ENCODE measurements at places on chromosomes 3 and 15.
A peak's percentile ranks its signal among the peaks of the same experiment; 100 is the strongest.

- no peak for DNase-seq
These were observed 65.4 kb downstream of the BDH1 start for GRCh38 chr3:197490098-197491058.

GRCh38 chr15:23642413-23643044, 5.1 kb downstream of the MAGEL2 start:
- peak; percentile 72 for DNase-seq

GRCh38 chr3:39249453-39250115, 30.3 kb downstream of the CX3CR1 start:
- DNase-seq, result no peak

DNA sequence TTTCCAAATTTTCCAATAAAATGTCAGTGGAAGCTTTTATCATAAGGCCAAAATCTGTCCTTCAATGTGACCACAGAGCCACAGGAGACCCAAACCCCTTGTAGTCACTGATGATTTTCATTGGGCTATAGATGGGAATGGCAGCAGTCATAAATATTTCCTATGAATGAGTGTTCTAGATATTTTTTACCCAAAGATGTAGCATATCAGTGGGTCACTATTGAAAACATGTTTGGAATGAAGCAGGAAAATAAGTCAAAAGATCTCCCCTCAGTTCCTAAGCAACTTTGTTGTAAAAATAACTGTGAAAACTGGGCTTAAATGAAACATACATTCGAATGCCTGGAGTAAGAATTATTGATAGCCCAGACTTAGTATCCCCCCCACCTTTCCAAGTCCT, 49.0 kb downstream of the NKIRAS1 start:
- no peak for DNase-seq

GRCh38 chr15:93497291-93497690, 408.3 kb upstream of the RGMA start:
- DNase-seq, result no peak

DNA sequence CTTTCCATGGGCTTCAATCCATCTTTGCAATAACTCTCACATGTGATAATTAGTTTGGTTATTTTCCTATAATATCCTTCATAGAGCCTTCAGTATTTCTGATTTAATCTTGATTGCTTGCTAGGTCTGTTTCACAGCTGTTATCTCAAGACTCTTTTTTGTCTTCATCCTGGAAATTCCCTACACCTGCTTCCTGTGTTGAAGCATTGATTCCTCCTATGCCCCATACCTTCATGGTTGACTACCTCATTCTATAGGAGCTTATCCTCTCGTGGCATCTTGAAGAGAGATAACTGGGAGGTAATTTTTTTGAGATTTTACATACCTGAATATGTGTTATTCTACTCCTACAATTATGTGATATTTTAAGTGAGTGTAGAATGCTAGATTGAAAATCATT, 26.7 kb downstream of the PIK3CA start:
- no peak for DNase-seq

GRCh38 chr15:38626443-38627050, 61.9 kb upstream of the RASGRP1 start:
- DNase-seq, result peak; percentile 71

DNA sequence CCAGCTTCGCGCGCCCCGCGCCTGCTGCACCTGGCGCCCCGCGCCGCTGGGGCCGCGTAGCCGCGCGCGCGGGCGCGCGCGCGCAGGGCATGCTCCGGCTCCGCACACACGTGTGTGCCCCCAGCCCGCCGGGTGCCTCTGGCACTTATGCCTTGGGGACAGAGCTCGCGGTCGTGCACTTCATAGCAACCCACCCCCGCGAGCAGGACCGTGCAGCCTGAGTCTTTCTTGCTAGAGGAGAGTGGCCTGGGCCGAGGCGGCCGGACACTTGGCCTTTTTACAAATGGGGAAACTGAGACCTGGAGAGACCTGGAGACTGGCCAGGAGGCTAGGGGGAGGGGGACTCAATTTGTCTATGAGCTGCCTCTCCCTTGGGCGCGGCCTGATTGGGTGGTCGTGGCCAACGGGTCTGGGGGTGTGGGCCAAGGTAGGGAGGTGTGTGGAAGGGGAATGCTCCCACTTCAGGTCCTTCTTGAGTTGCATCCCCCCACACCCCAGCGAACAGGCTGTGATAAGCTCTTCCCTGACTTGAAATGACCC, 562 bp downstream of the NBEAL2 start:
- no peak for DNase-seq

DNA sequence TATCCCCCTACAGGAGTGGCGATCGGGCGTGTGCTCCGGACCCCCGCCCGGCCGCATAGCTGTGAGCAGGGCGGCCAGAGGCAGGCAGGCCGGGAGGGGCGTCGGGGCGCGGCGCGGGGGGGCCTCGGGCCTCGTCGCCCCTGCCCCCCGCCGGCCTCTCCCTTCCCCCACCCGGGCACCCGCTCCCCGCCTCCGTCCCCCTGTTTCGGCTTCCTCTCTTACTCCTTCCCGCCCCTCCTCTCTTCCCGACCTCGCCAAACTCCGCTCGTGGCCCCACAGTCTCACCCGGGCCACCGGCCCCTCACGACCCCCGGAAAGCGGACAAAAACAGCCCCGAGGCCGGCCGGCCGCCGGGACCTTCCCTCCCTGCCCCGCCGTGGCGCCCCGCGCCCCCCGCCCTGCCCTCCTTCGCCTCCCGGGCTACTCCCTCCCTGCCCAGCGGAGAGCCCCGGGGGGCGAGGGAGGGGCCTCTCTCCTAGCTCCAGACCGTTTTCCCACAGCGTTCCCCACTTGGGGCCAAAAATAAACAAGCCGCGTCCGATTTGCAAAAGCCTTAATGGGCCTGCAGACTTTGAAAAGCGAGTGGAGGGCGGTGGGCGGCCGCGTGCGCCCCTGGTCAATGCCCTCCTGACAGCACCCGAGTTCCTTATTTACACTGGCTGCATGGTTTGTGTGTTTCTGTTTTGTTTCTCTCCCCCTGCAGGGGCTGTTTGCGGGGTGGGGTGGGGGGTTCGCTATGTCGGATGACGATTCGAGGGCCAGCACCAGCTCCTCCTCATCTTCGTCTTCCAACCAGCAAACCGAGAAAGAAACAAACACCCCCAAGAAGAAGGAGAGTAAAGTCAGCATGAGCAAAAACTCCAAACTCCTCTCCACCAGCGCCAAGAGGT, 1.0 kb downstream of the UBE2E1 start:
- DNase-seq, result peak; percentile 55

DNA sequence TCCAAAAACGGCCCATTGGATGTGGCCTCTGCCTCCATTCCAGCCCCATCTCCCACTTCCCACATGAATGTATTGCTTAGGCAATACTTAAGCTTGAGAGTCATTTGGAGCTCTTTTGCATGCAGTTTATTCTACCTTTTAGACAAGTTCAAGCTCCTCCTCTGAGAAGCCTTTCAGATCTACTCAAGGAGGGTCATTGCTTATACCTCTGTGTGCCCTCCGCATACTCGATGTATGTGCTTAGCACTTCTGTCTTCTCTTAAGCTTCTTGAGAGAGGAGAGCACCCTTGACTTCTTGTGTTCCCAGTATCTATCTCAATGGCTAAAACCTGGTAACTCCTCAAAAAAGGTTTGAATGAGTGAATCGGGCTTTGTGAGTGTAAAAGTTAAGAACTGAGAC, 6.6 kb upstream of the UBE3A start:
- DNase-seq, result no peak

DNA sequence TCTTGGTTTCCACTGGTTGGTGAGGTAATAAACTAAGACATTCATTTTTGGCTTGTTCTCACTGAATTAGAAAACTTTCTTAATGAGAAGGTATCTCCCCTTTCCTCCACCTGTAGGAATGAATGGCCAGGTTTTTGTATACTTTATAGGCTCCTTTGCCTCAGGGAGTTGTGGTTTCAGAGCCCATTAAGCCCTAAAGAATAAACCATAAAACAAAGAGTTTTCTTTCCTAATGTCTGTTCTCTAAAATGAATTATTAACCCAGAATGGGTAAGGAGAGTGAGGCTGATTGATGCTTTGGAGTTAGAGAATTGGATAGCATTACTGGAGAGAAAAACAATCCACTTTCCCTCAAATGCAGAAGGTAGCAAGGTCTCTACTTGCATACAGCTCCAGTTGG, 67.6 kb downstream of the TIGIT start:
- no peak for DNase-seq

DNA sequence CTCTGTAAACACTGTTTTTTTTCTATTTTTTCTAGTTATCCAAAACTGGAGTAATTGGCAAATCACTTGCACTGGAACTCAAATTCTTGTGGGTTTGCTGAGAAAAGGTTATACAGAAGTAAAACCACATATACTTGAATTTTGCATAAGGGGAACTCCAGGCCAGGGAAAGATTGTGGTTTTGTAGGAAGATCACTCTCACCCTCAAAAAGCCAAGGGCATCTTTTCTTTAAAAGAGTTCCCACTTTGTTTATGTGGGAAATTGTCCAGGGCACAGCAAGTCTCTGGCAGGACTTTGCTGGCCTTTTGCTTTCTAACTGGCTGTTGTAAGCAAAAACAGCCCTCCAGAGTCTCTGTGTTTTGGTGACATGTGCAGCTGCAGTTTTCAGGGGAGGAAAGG, 340.3 kb upstream of the RBMS3 start:
- DNase-seq, result peak; percentile 59

All from pons (tissue), 1 donor.